Ascending aorta (tissue), 2 donors: ENCODE measurements at places on chromosomes 6 and 20.

DNA sequence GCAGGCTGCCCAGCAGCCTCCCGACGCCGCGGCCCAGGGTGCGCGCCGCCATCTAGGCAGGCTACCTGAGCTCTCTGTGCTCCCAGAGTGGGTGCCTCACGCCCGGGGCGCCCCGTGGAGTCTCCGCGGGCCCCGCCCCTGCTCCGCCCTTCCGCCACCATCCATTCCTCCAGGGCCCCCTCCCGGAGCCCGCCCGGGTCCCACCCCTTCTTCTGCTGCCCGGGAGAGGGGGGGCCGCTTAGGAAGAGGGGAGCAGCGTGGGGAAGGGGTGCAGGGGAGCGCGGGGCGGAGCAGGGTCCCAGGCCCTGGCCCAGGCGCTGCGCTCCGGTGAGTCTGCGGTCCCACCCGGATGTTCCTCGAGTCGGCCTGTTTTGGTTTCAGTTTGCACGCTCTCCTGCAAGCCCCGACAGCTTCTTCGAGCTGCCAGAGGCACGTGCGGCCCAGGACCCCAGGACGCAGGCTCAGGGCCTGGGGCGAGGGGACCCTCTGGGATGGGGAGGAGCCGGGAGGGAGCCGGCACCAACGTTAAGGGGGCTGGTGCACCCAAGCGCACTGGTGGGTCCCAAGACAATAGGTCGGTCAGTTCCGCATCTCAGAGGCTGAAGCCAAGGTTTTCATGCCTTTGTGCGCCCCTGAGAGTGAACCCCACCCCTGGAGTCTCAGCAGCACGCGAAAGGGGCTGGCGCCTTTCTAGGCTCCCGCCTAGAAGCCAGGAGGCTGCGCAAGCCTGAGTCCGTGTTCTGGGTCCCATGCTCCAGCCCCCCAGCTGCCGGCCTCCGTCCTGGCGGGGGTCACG is at the start of gene ACSS1:
Gene ACSS1 (minus strand): TSS at position 89 of the 796 bp plus-strand sequence. CDS start 37 bp downstream, at position 52.
- H3K4me1 ChIP-seq = peaks cover 39% of the 10 kb centered on the region
- peak within 1 kb of the TSS; percentile 91 for H3K4me3 ChIP-seq
- no peak for DNase-seq
- no peaks in the 10 kb centered on the region for H3K36me3 ChIP-seq
- H3K27ac ChIP-seq = peak within 1 kb of the TSS; percentile 92
- no peaks in the 10 kb centered on the region for H3K27me3 ChIP-seq

- no peaks in the 10 kb centered on the region for H3K27me3 ChIP-seq
- DNase-seq = no peak
- no peak overlapping the region for H3K27ac ChIP-seq
Observed at GRCh38 chr20:58903614-58904013, 51.1 kb downstream of the GNAS start.

DNA sequence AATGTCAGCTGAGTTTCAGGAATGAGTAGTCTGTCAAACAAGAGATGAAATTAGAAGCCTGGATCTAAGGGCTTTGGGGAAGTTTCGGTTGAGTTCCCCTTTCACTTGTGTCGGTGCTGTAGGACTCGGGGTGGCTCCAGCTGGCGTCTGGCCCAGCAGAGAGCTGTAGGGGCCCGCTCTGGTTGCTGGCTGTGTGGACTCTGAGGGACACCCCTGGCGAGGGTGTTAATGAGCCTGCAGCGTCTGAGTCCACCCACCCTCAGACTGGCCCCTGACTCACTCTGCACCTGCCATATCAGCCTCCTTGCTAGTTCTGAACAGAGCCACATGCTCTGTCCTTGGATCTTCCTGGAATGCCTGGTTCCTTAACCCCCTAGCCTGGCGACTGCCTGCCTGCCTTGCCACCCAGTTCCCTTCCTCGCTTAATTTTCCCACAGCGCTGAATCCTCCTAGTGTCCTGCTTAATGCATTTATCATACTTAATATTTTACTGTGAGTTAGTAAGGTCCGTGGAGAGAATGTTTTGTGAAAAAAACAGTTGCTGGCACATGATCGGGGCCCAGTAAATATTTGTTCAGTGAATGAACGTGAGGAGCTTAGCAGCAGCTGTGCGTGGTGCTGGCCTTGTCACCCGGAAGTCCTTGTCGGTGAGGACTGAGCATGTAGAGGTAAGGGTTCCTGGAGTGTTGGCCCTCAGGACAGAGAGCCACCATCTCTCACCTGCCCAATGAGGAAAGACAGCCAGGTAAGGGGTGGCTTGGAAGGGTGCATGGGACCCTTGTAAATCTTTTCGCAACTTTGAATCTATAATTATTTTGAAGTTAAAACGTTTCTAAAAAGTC is 1.6 kb downstream of the DNAJC5 start:
- H3K4me3 ChIP-seq = peak overlapping the region; percentile 77
- H3K27me3 ChIP-seq = no peaks in the 10 kb centered on the region
- H3K36me3 ChIP-seq = no peaks in the 10 kb centered on the region

DNA sequence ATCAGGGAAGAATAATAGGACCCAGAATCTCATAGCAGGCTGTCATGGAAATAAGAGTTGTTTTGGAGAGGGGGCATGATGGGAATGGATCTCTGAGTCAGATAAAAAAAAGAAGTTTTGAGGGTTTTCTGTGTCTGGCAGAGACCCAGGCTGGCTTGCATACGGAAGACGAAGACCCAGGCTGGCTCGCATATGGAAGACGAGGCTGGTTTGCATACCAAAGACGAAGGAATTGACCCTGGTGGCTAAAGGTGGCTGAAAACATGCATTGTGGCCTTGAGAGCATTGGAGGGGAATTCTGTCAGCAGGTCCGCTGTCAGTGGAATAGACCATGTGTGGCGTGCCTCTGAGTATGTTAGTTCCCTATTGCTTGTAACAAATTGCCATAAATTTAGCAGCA is 335.1 kb downstream of the BTBD3 start:
- H3K4me3 ChIP-seq = no peak overlapping the region
- H3K27ac ChIP-seq = no peak overlapping the region
- H3K36me3 ChIP-seq = no peaks in the 10 kb centered on the region
- no peaks in the 10 kb centered on the region for H3K27me3 ChIP-seq

DNA sequence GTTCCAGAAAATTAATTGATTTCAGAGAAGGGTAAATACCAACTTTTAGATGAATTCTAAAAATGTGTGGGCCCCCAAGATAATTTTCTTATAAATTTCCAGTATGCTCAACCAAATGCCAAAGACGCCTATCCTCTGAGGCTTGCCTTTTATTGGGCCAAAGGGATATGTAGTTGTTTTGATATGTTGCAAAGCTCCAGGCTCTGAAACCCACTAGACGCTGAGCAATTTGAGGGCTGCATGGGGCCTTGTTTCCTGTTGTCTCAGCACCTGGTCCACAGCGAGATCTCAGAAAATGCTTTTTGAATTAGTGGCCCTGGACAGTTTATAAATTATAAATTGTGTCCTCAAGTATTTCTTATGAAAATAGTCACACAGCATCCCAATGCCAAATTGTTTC is 397.2 kb downstream of the SAMD5 start:
- H3K36me3 ChIP-seq = no peaks in the 10 kb centered on the region
- H3K4me3 ChIP-seq = no peak overlapping the region
- H3K27me3 ChIP-seq = no peaks in the 10 kb centered on the region
- H3K27ac ChIP-seq = no peak overlapping the region

DNA sequence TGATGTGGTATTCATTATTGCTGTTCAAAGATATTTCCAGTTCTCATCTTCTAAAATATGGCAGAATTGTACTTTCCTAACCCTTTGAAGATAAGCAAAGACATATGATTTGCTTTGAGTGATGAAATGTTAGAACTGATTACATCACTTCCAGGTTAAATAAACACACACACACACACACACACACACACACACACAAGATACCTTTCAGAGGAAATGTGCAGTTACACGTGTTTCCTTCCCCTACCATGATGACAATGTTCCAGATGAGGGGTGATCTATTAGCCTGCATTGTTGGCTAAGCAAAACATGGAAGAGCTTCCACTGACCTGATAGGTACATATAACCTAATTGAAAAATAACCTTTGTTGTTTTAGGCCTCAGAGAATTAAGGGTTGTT is 11.7 kb upstream of the FRK start:
- no peaks in the 10 kb centered on the region for H3K36me3 ChIP-seq
- no peak overlapping the region for H3K27ac ChIP-seq
- H3K4me1 ChIP-seq = peaks cover 16% of the 10 kb centered on the region
- no peak for DNase-seq

DNA sequence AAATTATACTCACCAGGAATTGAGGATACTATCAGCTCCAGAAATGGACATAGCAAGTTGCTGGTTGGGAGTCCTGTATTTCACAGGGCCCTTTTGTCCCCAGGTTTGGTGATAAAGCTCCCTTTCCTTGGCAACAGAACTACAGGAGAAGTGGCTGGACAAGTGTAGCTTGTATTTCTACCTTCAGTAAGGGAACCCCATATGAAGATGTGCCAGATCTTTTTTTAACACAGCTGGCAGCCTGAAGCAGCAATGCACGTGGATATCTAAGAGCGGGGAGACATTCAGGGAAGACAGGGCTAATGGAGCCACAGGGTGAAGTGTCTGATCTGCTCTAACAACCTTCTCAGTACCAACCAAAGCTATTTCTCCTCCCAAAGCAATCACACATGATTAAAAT is 373.9 kb upstream of the ID4 start:
- no peak overlapping the region for H3K4me3 ChIP-seq
- H3K36me3 ChIP-seq = no peaks in the 10 kb centered on the region
- H3K4me1 ChIP-seq = peaks cover 10% of the 10 kb centered on the region
- DNase-seq = no peak
- no peaks in the 10 kb centered on the region for H3K27me3 ChIP-seq

DNA sequence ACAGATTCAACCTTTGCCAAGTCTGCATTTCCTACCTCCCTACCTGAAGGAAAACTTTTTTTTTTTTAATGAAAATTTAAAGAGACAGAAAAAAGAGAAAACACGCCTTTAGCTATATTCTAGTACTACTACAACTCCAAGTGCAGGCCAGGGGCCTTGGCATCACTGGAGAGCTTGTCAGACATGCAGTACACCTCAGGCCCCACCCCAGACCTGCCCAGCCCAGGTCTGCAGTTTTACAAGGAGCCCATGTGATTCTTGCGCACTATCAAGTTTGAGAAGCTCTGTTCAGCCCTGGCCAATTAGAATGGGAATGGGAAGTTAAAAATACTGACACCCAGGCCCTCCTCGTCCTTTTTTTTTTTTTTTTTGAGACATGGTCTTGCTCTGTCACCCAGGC is 85.0 kb downstream of the NFATC2 start:
- H3K4me3 ChIP-seq = no peak overlapping the region
- H3K4me1 ChIP-seq = peaks cover 4% of the 10 kb centered on the region
- H3K36me3 ChIP-seq = no peaks in the 10 kb centered on the region

DNA sequence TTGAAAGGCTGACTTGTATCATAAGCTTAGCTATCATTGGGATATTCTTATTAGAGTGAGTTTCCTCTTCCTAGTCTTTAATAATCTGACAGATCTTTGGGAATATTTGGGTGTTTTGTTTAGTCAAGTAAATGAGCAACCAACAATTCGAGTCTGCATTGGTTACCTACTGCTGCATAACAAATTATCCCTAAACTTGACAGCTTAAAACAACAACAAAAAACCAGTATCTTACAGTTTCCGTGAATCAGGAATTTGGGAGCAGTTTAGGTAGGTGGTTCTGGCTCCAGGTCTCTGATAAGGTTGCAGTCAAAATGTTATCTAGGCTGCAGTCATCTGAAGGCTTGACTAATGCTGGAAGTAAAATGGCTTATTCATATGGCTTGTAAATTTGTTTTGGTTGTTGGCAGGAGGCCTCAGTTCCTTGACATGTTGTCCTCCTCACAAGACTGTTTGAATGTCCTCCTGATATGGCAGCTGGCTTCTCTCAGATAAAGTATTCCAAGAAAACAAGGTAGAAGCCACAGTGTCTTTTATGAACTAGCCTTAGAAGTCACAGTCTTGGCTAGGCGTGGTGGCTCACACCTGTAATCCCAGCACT is 7.2 kb downstream of the GTF3C6 start:
- H3K4me3 ChIP-seq = no peak overlapping the region
- no peak for DNase-seq
- no peak overlapping the region for H3K27ac ChIP-seq
- H3K27me3 ChIP-seq = no peaks in the 10 kb centered on the region
- peaks cover 63% of the 10 kb centered on the region for H3K36me3 ChIP-seq

GRCh38 chr6:23600118-23600517 is 525.9 kb upstream of the NRSN1 start:
- no peaks in the 10 kb centered on the region for H3K36me3 ChIP-seq
- DNase-seq = no peak
- H3K4me1 ChIP-seq = no peaks in the 10 kb centered on the region
- H3K27me3 ChIP-seq = no peaks in the 10 kb centered on the region

DNA sequence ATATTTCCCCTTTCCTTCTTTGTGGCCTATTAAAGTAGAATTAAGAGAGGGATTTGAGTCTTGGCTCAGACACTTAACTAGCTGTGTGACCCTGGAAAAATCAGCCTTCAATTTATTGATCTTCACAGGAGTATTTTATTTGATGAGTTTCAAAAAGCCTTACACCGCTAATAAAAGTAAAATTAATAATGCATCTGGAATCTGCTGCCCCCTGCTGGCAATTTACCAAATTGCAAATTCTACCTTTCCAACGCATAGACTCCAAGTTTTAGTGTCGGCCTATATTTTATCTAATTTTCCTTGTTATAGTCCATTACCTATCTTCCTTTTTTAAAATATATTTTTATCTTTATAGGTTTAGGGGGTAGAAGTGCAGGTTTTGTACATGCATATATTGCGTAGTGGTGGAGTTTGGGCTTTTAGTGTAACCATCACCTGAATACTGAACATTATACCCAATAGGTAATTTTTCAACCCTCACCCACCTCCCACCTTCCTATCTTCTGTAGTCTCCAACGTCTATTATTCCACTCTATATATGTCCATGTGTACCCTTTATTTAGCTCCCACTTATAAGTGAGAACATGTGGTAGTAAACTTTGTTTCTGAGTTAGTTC is 46.3 kb downstream of the GOPC start:
- H3K4me3 ChIP-seq = no peak overlapping the region
- no peaks in the 10 kb centered on the region for H3K27me3 ChIP-seq
- no peak overlapping the region for H3K27ac ChIP-seq

DNA sequence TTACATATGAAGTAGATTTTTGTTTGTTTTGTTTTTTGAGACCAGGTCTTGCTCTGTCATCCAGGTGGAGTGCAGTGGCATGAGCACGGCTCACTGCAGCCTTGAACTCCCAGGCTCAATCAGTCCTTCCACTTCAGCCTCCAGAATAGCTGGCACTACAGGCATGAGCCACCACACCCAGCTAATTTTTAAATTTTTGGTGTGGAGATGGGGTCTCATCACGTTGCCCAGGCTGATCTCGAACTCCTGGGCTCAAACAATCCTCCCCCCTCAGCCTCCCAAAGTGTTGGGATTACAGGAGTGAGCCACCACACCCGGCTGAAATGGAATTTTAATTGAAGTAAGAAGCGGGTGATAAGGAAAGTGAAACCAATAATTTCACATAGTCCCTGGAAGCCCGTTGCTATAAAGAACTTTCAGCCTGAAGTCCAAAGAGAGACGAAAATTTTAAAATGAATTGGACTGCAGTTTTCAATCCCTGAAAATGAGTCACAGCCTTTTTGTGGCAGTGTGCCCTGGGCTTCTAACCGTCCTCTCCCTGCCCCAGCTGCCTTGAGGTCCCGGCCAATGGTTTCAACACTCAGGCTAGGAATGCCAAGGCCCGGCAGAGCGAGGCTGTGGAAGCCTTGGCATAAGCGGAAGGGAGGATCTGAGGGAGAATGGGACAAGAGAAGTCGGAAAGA is 757 bp downstream of the RAET1E start:
- no peaks in the 10 kb centered on the region for H3K27me3 ChIP-seq
- DNase-seq = peak; percentile 36
- H3K4me1 ChIP-seq = peaks cover 26% of the 10 kb centered on the region
- H3K4me3 ChIP-seq = peak overlapping the region; percentile 61
- no peaks in the 10 kb centered on the region for H3K36me3 ChIP-seq
- H3K27ac ChIP-seq = peak overlapping the region; percentile 86

- H3K27me3 ChIP-seq = no peaks in the 10 kb centered on the region
- no peak for DNase-seq
- H3K4me3 ChIP-seq = peak overlapping the region; percentile 11
- H3K4me1 ChIP-seq = peaks cover 5% of the 10 kb centered on the region
- H3K36me3 ChIP-seq = no peaks in the 10 kb centered on the region
Observed at GRCh38 chr6:118705544-118706491, 54.4 kb upstream of the CEP85L start.
